AG09309 (cell line): ENCODE measurements at places on chromosomes 16 and 17.

- DNase-seq: no peak
Observed at GRCh38 chr16:63618896-63619485, 1502.9 kb downstream of the CDH11 start.

GRCh38 chr16:87685405-87685755, 80.4 kb downstream of the KLHDC4 start:
- no peak for DNase-seq

- no peak for DNase-seq
Observed at GRCh38 chr16:48386559-48387312, 1.5 kb upstream of the SIAH1 start.

DNA sequence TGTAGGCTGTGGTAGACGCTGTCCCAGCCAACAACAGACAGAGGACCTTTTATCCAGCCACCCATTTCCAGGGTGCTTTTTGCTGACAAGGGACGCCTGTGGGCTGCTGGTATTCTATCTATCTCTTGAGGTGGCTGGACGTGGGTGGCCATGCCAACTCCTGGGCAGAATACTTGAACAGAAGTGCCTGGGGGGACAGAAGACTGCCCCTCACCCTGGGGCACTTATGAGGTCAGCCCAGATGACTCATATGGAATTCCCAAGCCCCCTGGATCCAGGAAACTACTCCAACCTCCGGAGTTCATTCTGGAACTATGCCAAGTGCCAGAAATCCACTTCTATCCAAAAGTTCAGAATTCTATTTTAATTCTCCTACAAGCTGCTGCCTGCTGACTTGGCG, 61.3 kb downstream of the CDRT4 start:
- DNase-seq: no peak

DNA sequence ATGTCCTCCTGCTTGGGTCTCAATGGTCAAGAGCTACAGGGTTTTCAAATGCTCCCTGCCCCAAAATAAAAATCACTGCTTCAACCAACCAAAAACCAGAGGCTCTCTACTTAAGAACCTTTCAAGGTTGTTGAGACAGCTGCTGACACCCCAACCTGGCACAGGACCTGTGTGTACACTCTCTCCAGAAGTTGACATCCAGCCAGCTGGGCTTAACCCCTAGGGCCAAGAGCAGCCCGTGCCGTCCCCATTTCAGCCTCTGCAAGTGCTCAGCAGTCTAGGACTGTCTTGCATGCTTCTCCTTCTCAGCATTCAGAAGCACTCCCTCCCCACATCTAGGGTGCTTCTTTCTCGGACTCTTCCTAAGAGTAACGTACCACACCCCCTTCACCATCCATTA, 59.0 kb upstream of the TRAP1 start:
- no peak for DNase-seq

DNA sequence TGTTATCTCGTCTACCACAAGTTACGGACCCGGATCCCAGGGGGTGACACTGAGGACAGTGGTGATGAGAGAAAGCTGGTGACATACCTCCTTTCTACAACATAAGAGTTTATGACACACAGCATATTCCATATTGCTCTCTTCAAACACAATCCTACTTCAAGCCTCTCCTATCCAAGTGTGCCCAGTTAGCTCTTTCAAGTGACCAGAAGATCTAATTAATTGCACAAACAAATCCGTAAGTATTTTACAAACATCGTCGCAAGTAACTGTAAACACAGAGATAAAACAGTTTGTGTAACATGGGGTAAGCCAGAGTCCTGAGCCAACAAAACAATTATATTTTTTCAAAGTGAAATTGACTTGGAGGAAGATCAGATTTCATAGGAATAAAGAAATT, 235.0 kb downstream of the CHD9NB start:
- DNase-seq: no peak

DNA sequence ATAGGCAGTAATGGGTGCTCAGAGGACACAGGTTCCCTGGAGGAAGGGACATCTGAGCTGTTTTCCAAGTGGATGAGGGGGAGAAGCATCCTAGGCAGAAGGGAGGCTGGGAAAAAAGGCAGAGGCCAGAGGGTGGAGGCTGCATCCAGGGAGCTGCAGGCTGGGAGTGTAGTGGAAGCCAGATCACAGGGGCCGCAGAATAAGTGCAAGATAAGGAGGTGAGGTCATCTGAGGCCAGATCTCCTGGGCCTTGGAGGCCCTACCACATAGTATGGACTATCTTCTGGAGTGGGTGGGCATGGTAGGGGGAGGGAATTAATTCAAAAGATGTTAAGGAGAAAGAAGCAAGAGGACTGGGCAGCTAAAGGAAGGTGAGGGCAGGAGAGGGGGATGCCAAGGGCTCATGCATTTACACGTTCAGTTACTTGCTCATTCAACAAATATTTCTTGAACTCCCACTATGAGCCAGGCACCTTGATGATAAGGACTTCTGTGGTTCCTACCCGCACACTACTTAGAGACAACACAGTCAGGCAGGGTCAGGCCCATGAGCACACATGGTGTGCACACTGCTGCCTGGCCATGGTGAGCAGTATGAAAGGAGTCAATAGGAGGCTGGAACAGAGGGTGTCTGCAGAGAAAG, 2.4 kb upstream of the RIPOR1 start:
- no peak for DNase-seq

DNA sequence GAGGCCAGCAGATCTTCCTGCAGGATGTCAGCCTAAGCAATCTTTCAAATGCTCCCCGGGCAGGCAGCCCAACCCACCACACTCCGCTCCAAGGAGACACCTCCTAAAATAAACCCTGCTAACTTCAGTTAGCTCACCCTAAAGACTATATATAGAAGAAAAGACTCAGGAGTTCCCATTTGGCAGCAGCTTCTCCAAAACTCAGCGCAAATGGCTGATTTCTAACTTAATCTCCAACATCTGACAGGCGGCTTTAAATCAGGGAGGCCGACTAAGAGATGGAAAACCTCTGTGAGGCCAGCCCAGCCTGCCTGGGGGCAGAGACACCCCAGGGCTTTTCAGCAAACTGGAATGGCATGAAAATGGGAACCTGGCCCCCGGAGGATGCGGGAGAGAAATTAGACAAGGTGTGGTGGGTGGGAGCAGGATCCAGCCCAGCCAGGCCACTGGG, 91.6 kb downstream of the XYLT1 start:
- peak; percentile 32 for DNase-seq

DNA sequence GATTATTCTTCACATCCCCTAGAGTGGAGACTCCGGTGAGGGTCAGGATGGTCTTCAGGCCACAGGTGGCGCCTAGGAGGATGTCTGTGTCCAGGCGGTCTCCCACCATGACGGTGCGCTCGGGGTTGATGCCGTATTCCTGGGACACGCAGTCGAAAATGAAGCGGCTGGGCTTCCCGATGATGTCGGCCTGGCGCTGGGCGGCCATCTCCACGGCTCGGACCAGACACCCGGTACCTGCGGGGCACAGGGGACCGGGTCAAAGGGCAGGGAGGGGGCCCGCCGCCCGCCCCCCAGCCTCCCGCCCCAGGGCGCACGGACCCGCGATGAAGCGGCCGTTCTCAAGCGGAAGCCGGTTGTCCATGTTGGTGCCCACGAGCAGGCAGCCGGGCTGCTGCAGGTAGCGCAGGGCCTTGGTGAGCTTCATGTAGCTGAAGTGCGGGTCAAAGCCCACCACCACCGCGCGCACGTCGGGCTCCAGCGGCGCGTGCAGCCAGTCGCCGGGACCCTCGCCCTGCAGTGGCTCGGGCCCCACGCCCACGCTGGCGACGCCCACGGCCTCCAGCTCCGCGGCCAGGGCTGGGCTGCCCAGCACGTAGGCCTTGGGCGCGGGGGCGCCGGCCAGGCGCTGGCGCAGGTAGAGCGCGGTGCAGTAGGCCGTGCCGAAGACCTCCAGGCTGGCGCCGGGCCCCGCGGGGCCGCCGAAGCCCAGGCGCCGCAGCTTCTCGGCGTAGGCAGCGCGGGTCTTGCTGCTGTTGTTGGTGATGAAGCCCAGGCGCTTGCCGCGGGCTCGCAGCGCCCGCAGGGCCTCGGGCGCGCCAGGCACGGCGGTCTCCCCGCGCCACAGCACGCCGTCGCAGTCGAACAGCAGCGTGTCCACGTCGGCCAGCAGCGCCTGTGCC, 572 bp downstream of the PGP start:
- no peak for DNase-seq

GRCh38 chr17:1399679-1400512, at the start of gene YWHAE:
TSS of gene YWHAE (minus strand) at chr17:1400222. CDS start at chr17:1400110, 112 bp downstream.
- DNase-seq: peak; percentile 67

- DNase-seq: no peak
Observed at GRCh38 chr17:50213026-50214022, 11.9 kb upstream of the COL1A1 start.
